ENCODE measurements at places on chromosomes 4 and X.

DNA sequence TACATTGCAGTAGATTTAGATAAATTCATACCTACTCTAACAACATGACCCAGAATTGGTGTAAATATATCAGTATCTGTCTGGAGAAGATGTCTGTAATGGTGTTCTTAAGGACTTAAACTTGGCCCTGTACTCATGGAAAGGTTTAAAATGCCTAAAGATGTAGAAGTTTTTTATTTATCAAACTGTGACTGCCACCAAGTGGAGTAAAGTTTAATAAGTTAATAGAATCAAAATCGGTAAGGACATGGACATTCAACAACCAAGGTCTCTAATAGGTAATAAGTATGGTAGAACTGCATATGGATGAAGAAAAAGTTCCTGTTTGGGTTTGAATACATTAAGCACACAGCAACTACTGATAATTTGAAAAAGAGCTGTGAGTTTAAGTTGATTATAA lies 474.0 kb upstream of the NDST3 start:
- DNase-seq, result no peak

- no peak for DNase-seq
Measured at GRCh38 chr4:105551965-105552746, at the start of gene ARHGEF38. TSS of gene ARHGEF38 (plus strand) at chr4:105552620. CDS start at chr4:105552766, 146 bp downstream.

- DNase-seq, result no peak
Measured at GRCh38 chr4:19151684-19152083, 1100.0 kb upstream of the SLIT2 start.

- no peak for DNase-seq
Measured at GRCh38 chrX:39508300-39508692, 589.5 kb downstream of the BCOR start.

All from iPS DF 19.7 (cell line).